ENCODE measurements at places on chromosomes 3 and 15. TPM values are rescaled to one million over a fixed set of nuclear protein-coding genes. Genes with fewer than 3 reads are reported as not detected.
A peak's percentile ranks its signal among the peaks of the same experiment; 100 is the strongest.

The APEH gene
- 165 TPM for total RNA-seq

The PRSS50 gene
- not detected for total RNA-seq

The OSTN gene
- total RNA-seq, result not detected

The ARNT2 gene
- not detected for total RNA-seq

GRCh38 chr15:68113751-68114150 lies 59.6 kb downstream of the PIAS1 start:
- H3K4me3 ChIP-seq, result peak overlapping the region; percentile 44
- H3K4me1 ChIP-seq, result peaks cover 24% of the 10 kb centered on the region
- H3K36me3 ChIP-seq, result peaks cover 34% of the 10 kb centered on the region
- no peak for DNase-seq
- no peak overlapping the region for H3K27ac ChIP-seq

- H3K36me3 ChIP-seq, result no peaks in the 10 kb centered on the region
- no peak overlapping the region for H3K27ac ChIP-seq
- no peak overlapping the region for H3K4me3 ChIP-seq
- DNase-seq, result no peak
- no peaks in the 10 kb centered on the region for H3K27me3 ChIP-seq
Measured at GRCh38 chr3:75049533-75049932, 435.1 kb upstream of the CNTN3 start.

- DNase-seq, result no peak
- peaks cover 2% of the 10 kb centered on the region for H3K27me3 ChIP-seq
- no peak overlapping the region for H3K4me3 ChIP-seq
- peaks cover 1% of the 10 kb centered on the region for H3K4me1 ChIP-seq
- H3K36me3 ChIP-seq, result no peaks in the 10 kb centered on the region
- H3K27ac ChIP-seq, result no peak overlapping the region
Measured at GRCh38 chr3:88180398-88180999, 30.7 kb downstream of the C3orf38 start.

- H3K4me3 ChIP-seq, result peak overlapping the region; percentile 17
- H3K27me3 ChIP-seq, result no peaks in the 10 kb centered on the region
- peaks cover 43% of the 10 kb centered on the region for H3K4me1 ChIP-seq
- peak overlapping the region; percentile 95 for H3K27ac ChIP-seq
- no peak for DNase-seq
Measured at GRCh38 chr15:76987276-76987675, 7.7 kb upstream of the PSTPIP1 start.

DNA sequence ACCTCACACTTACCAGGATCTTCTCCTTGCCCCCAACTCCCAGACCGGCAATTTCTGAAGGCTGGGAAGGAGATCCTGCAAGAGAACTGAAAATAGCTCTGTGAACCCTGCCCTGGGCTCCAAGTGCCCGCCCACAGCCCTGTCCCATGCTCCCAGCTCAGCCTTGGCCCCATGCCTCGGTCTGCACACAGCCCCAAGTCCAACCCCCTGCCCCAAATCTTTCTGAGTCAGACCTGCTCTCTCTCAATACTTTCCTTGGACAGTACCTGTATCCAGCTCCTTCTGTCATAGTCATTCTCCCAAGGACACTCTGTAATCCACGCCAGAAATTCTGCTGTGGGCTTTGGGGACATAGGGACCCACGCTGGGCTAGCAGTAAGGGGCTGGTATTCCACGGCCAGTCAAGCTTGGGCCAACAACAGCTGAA lies 6.3 kb upstream of the SMAD3 start:
- H3K4me3 ChIP-seq, result no peak overlapping the region
- H3K4me1 ChIP-seq, result peaks cover 9% of the 10 kb centered on the region
- no peaks in the 10 kb centered on the region for H3K36me3 ChIP-seq
- no peak overlapping the region for H3K27ac ChIP-seq
- no peak for DNase-seq

DNA sequence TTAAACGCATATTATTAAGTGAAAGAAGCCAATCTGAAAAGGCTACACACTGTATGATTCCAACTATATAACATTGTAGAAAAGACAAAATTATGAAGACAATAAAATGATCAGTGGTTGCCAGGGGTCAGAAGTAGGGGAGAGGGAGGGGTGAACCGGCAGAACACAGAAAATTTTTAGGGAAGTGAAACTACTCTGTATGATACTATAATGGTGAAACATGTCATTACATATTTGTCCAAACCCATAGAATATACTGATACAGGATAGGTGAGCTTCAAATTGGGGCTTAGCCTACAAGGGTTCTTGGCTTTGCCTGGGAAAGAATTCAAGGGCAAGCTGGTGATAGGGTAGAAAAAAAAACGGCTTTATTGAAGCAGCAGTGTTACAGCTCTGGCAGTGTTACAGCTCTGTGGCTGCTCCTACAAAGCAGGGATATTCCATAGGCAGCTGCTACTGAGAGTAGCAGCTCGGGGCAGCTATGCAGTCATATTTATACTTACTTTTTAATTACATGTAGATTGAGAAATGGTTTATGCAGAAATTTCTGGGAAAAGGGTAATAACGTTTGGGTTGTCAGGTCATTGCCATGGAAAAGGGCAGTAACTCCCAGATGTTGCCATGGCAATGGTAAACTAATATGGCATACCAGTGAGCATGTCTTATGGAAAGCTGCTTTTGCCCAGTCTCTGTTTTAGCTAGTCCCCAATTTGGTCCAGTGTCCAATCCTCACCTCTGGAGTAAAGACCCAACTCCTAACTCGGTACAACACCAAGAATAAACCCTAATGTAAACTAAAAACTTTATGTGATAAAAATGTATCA lies 125.1 kb upstream of the SLC25A36 start:
- no peak overlapping the region for H3K4me3 ChIP-seq
- no peak overlapping the region for H3K27ac ChIP-seq
- peaks cover 3% of the 10 kb centered on the region for H3K27me3 ChIP-seq
- no peaks in the 10 kb centered on the region for H3K36me3 ChIP-seq
- H3K4me1 ChIP-seq, result no peaks in the 10 kb centered on the region

GRCh38 chr15:68032672-68033071 lies 21.4 kb upstream of the PIAS1 start:
- H3K4me1 ChIP-seq, result peaks cover 1% of the 10 kb centered on the region
- H3K36me3 ChIP-seq, result peaks cover 1% of the 10 kb centered on the region
- H3K27me3 ChIP-seq, result peaks cover 33% of the 10 kb centered on the region
- H3K27ac ChIP-seq, result no peak overlapping the region
- no peak overlapping the region for H3K4me3 ChIP-seq
- DNase-seq, result no peak

DNA sequence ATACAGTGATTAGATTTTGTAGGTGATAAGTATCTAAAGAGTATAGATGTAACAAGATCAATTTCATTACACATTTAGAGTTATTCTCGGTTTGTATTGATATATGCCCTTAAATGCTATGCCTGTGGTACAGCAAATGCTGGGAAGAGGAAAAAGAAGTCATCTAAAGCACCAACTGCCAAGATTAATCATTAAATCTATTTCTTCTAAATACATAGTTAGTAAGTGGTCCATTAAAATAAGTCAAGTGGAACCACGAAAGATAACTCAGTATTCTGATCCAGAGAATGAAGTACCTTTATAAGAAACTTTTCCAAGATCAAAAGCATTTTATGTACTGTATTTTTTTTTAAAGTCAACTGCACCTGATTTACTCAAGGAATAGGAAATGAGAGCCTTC lies 142.1 kb upstream of the CGNL1 start:
- no peaks in the 10 kb centered on the region for H3K27me3 ChIP-seq
- H3K36me3 ChIP-seq, result peaks cover 20% of the 10 kb centered on the region
- DNase-seq, result no peak
- no peak overlapping the region for H3K27ac ChIP-seq
- H3K4me3 ChIP-seq, result no peak overlapping the region

GRCh38 chr15:64162869-64163658 lies at the start of gene PPIB:
Gene PPIB, minus strand, starts transcription at chr15:64163022. Its CDS starts 36 bp downstream, at chr15:64162986.
- peaks cover 31% of the 10 kb centered on the region for H3K4me1 ChIP-seq
- peak within 1 kb of the TSS; percentile 93 for H3K4me3 ChIP-seq
- DNase-seq, result peak; percentile 97
- H3K36me3 ChIP-seq, result peaks cover 18% of the 10 kb centered on the region
- H3K27me3 ChIP-seq, result no peaks in the 10 kb centered on the region
- H3K27ac ChIP-seq, result peak within 1 kb of the TSS; percentile 97

GRCh38 chr15:65049418-65049840 lies 4.2 kb downstream of the SLC51B start:
- H3K27me3 ChIP-seq, result peaks cover 7% of the 10 kb centered on the region
- peak overlapping the region; percentile 70 for H3K4me3 ChIP-seq
- no peak overlapping the region for H3K27ac ChIP-seq
- peak; percentile 78 for DNase-seq
- H3K36me3 ChIP-seq, result no peaks in the 10 kb centered on the region
- peaks cover 16% of the 10 kb centered on the region for H3K4me1 ChIP-seq

DNA sequence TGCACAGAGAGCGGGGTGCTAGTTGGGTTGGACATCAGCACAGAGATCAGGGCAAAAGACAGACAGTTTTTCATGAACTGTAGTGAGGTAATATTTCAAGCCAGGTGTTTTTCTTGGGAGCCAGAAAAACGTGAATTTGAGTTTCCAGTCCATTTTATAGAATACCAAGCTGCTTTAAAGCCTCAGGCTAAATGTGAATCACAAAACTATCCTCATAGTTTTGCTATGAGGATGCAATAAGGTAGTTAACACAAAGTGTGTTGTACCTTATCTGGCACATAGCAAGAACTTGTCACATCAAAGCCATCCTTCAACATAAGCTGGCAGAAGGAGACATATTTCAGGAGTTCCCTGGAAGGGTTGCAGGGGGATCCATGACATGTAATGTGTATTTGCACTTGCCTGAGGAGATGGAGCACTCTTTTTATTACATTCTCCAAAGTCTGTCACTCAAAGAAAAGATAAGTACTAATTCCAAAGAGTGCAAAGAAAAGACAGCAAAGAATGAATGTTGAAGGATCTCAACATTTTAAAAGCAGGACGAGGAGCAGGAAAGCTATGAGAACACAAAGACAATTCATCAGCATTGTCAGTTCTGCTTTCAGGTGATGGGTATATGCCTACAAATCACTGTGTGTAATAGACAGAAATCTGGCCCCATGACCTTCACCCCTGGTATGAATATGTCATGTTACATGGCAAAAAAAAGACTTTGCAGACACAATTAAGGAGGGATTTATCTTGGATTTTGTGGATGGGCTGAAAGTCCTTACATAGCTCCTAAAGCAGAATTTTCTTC lies 1046.4 kb downstream of the NTRK3 start:
- H3K27ac ChIP-seq, result no peak overlapping the region
- no peaks in the 10 kb centered on the region for H3K27me3 ChIP-seq
- no peaks in the 10 kb centered on the region for H3K36me3 ChIP-seq
- no peak for DNase-seq
- H3K4me1 ChIP-seq, result no peaks in the 10 kb centered on the region
- no peak overlapping the region for H3K4me3 ChIP-seq

DNA sequence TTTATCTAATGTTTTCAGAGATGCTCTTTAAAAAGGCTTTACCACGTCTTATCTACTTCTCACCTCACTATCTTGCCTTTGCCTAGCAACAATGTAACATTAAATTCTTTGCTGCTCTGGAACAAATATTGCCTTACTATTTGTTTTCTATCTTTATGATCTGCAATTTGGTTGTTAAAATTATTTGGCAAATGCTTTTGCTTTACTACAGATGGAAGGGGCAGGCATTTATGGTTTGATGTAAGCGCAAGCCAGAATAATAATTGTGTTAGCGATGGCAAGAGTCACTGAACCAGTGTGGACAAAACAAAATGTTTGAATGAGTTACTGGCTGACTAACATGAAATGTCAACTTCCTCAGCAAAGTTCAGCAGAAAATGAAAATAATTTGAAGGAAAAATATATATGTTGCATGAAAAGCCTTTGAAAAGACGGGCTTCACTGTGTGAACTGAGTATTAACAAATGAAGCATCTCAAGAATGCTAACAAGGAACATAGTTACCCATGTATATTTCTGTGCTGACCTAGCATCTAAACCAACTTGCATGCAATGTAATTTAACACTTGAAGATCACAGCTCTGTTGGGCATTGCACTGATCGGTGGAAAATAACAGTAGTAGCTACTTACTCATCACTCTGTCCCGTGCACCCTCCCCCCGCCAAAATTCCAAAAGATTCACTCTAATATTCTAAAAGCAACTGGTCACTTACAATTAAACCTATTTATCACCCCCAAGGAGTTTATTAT lies 454.0 kb upstream of the ARHGEF26 start:
- H3K36me3 ChIP-seq, result no peaks in the 10 kb centered on the region
- H3K4me1 ChIP-seq, result no peaks in the 10 kb centered on the region
- no peak overlapping the region for H3K27ac ChIP-seq
- H3K27me3 ChIP-seq, result peaks cover 4% of the 10 kb centered on the region

- peaks cover 51% of the 10 kb centered on the region for H3K4me1 ChIP-seq
- H3K27me3 ChIP-seq, result no peaks in the 10 kb centered on the region
- DNase-seq, result no peak
- H3K4me3 ChIP-seq, result peak overlapping the region; percentile 99
Measured at GRCh38 chr3:152271501-152272236, 2.9 kb downstream of the MBNL1 start.

- no peak for DNase-seq
- H3K36me3 ChIP-seq, result no peaks in the 10 kb centered on the region
- H3K4me3 ChIP-seq, result no peak overlapping the region
- no peaks in the 10 kb centered on the region for H3K4me1 ChIP-seq
- peaks cover 2% of the 10 kb centered on the region for H3K27me3 ChIP-seq
- H3K27ac ChIP-seq, result no peak overlapping the region
Measured at GRCh38 chr3:59189526-59189925, 139.7 kb upstream of the CFAP20DC start.

GRCh38 chr15:38961931-38962330 lies 397.3 kb upstream of the RASGRP1 start:
- no peak overlapping the region for H3K4me3 ChIP-seq
- H3K27ac ChIP-seq, result no peak overlapping the region
- DNase-seq, result no peak
- peaks cover 18% of the 10 kb centered on the region for H3K27me3 ChIP-seq
- H3K36me3 ChIP-seq, result no peaks in the 10 kb centered on the region
- no peaks in the 10 kb centered on the region for H3K4me1 ChIP-seq

DNA sequence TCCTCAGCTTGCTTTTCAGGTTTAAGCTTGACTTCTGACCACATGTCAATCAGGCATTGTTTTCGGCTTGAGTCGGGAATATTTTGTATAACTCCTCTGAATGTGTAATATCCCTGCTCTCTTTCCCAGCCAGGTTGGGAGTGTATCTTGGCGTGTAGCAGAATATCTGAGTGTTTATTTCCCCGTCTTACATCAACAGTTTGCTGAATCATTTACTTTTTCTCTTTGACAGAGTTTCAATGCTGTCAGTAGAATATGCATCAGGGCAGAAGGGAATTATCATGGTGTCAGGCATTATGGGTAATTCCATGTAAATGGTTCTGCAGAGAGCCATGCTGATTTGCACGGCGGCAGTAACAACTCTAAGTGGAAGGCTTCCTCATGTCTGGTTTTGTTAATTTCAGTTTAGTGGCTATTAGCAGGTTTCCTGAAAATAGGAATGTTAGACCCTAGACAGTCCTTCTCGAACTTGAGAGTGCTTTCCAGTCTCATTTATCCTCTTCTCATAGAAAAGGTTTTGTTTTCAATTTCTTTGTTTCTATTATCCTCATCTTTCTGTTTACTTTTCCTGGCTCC lies 566.3 kb downstream of the AGBL1 start:
- no peak overlapping the region for H3K4me3 ChIP-seq
- H3K36me3 ChIP-seq, result peaks cover 4% of the 10 kb centered on the region
- no peaks in the 10 kb centered on the region for H3K4me1 ChIP-seq

- DNase-seq, result no peak
- no peaks in the 10 kb centered on the region for H3K4me1 ChIP-seq
- H3K27me3 ChIP-seq, result peaks cover 2% of the 10 kb centered on the region
- no peak overlapping the region for H3K4me3 ChIP-seq
Measured at GRCh38 chr3:14210843-14211594, 32.4 kb downstream of the LSM3 start.

GRCh38 chr3:127791221-127791913 lies 30.9 kb downstream of the MGLL start:
- no peaks in the 10 kb centered on the region for H3K36me3 ChIP-seq
- H3K4me1 ChIP-seq, result peaks cover 7% of the 10 kb centered on the region
- H3K27ac ChIP-seq, result no peak overlapping the region
